Stimulated activated CD8-positive, alpha-beta memory T cell treated with anti-CD3 and anti-CD28 coated beads, Interleukin-4, amount 100 ng/mL, for 1 hour (primary cell): ENCODE measurements at places on chromosomes 2 and 18.

- no peak for DNase-seq
These were observed 8.2 kb upstream of the APOB start for GRCh38 chr2:21052044-21052443.

DNA sequence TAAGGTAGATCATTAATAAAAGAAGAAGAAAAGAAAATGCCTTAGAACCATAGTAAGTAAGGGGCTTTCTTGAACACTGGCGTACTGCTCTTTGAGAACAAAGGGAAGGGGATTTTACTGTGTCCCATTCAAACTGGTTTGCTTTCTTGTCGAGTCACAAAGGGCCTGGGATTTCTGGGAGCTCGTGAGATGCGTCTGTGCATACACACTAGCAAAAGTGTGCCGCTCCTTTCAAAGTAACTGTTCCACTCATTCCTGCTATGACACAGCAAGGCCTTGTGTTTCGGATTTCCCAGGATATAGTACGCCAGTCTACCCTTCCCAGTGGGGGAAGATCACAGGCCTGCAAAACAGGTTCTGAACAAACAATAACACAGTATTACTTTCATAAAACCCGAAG, 93.0 kb downstream of the KCTD18 start:
- no peak for DNase-seq

- no peak for DNase-seq
These were observed 22.1 kb upstream of the RNF103 start for GRCh38 chr2:86645752-86646151.

- DNase-seq: no peak
These were observed 7.9 kb upstream of the INHBB start for GRCh38 chr2:120338015-120338414.

DNA sequence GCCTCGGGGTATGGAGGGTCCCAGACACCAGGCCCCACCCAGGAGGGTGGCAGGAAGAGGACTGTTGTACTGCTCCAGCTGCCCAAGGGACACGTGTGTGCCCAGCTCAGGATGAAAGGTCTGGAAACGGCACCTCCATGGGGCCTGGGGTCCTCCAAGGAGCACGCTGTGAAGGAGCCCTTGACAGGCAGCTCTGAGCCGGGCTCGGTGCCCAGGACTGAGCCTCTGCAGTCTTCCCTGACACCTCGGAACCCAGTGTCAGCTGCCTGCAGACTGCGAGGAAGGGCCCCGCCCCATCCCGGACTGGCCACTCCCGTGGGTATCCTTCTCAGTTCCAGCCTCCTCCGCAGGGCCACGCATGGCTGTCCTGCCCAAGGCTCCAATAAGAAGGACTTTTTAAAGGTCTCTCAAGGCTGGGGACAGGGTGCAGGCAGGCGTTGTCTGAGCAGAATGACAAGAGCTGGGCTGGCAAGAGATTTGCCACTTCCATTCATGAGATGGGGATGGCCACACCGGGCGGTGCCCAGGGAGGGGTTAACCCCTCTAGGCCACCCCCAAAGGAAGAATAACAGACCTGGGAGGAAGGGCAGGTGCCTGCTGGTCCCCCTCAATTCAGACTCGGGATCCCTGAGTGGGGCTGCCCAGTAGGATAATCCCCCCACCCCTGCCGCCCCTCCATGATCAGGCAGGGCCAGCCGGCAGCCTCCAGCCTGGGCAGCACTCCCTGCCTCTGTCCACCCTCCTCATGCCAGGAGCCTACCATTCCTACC, 8.9 kb downstream of the ECEL1 start:
- DNase-seq: no peak

- no peak for DNase-seq
These were observed 233.4 kb downstream of the RIT2 start for GRCh38 chr18:42882122-42882521.

GRCh38 chr2:10493634-10494281, 45.6 kb upstream of the ODC1 start:
- peak; percentile 62 for DNase-seq

DNA sequence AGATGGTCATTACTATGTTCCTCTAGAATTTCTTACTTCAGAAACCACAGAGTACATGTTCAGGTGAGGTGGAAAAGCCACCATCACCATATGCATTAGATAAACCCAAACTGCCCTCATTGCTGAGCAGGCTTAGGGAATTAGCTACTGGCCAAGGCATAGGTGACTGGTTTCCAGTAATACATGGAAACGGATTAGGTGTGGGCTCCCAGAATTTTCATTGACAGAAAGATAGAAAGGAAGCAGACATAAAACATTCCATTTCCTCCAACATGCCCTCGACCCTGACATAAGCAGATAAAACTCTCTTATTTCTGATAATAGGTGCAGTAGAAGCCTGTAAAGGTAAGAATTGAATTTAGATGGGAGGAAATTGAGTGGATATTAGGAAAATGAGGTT, 1466.1 kb downstream of the SUCLG1 start:
- DNase-seq: no peak

DNA sequence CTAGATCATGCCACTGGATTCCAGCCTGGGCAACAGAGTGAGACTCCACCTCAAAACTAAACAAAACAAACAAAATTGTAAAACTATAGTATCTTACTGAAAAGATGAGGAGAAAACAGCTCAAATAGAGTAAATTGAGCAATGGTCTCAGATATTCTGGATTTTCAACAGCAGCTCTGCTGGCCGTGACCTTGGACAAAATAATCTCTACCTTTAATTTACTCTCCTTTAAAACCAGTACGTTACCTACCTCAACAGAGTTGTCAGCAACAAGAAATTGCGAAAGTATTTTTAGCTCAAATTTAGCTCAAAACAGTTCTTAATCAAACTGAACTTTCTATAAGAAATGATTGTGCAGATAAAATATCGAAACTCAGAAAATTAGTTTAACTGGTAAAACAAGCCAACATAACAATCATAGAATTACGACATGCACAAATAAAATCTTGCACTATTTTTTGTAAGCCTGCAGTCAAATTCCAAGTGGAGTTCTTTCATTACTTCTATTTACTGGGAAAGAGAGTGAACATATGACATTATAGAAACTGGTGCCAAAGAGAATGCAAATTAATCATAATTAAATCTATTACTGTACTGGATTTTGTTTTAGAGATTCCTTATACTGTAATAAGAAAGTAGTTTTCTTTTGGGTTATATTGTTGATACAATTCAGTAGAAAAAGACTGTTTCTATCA, 40.8 kb downstream of the TRIP12 start:
- DNase-seq: no peak

- no peak for DNase-seq
These were observed 105.8 kb upstream of the DNAJC10 start for GRCh38 chr2:182610231-182610630.

DNA sequence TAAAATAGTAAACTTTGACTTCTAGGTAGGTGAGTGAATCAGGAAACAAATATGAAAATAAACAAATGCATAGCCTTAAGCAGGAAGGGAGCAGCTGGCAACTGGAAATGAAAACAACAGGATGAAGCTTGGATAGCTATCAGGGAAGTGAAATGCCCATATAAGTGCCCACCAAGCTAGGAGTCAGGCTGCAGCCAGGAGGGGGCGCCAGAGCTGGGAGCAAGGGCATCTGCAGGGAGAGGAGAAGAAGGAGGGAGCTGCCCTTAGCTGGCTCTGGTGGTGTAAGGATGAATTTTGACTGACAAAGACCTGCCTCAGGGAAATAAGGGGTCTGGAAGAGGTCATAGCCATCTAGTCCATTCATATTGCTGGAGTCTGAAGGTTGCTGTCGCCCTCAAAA, 298.3 kb downstream of the TDRD15 start:
- no peak for DNase-seq

DNA sequence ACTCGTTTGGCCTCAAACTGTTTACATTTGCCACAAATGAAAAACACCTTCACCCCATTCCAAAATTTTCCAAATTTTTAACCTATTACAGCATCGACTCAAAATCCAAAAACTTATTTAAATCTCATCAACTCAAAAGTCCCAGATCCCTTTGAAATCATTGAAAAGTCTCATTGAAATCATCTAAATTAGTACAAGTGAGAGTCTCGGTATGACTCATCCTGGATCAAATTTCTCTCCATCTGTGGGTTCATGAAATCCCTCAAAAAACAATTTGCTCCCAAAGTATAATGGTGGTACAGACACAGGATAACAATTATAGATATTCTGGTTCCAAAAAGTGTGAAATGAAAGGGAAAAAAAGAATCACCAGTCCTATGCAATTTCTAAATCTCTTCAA, 65.1 kb downstream of the LRP1B start:
- DNase-seq: no peak

DNA sequence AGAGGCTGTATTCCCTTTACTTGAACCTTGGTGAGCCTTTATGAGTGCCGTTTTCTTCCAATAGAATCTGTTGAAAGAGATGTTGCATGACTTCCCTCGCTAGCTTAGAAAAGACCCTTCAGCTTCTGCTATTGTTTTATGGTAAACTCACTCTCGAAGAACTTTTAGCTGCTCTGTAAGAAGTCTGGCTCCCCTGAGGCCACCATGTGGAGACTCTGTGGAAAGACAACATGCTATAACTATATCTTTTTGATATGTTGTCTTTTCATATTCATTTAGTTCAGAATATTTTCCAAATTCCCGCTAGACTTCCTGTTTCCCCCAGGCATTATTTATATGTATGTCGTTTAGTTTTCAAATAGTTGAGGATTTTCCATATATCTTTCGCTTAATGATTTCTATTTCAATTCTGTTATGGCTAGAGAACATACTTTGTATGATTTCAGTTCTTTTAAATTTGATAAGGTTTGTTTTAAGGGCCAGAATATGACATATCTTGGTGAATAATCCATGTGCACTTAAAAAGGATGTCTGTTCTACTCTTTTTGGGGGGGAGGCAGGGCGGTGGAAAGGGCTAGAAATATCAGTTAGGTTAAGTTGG, 64.1 kb downstream of the PTPN4 start:
- DNase-seq: no peak

DNA sequence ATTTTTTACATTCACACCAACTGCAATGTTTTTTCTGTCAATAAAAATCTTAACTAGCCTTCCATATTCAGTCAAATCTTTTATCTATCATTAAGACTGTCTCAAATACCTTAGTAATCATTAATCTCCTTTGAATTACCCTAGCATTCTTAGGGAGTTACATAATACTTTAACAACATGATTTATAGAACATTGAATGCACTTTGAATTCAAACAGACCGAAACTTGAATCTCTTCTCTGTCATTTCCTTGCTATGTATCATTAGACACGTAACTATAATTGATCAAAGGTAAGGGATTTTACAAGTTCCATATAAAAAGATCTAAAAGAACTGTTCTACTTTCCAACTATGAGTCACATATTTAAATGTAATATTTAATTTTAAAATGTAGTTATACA, 330.9 kb downstream of the RIT2 start:
- no peak for DNase-seq

DNA sequence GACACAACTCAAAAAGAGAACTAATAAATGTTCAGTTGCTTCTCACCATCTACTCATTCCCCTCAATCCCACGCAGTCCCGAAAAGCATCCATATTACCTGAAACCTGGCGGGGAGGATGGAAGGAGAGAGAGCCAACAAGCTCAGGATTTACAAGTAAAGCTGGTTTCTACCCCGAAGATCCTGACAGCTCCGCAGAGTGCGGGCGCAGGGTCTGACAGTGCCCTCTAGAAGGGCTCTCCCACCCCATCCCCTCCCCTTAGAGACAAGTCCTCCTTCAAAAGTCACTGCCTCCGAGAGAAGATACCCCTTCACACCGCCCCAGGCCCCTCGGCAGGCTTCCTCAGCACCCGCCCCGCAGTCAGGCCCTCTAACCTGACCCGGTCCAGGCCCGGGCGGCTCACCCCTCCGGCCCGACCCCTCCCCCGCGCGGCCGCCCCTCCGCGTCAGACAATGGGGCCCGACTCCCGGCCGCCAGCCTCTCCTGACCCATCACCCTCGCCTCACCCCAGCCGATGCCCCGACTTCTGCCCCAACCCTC, 550 bp downstream of the RAB1A start:
- peak; percentile 5 for DNase-seq

DNA sequence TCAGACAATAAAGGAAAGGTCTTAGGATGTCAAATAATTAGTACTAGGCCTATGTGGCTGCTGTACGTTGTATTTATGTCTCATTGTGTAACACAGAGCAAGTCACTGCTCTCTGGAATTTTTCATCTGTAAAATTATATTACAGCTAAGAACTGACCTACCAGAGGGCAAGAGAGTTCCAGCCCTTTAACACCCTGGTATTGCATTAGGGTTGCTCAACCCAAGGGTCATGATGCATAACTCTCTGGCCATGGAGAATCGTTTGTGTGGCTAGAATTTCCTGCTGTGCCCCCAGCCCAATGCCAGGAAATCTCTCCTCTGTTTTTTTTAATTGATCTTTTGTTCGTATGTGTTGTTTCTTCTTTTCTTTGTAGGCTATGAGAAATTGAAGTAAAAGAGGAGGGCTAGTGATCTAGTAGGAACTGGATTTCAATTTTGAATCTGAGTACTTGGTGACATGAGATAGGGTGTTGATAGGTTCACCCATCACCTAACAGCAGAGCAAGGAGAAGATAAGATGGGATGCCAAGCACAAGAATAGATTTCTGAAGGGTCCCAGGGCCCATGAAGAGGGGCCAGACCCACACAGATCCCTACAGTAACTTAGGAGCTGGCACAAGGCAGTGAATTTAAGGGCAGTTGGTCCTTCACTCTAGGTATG, 571.2 kb upstream of the TNP1 start:
- DNase-seq: no peak
